ENCODE measurements at places on chromosomes 7 and 10.

DNA sequence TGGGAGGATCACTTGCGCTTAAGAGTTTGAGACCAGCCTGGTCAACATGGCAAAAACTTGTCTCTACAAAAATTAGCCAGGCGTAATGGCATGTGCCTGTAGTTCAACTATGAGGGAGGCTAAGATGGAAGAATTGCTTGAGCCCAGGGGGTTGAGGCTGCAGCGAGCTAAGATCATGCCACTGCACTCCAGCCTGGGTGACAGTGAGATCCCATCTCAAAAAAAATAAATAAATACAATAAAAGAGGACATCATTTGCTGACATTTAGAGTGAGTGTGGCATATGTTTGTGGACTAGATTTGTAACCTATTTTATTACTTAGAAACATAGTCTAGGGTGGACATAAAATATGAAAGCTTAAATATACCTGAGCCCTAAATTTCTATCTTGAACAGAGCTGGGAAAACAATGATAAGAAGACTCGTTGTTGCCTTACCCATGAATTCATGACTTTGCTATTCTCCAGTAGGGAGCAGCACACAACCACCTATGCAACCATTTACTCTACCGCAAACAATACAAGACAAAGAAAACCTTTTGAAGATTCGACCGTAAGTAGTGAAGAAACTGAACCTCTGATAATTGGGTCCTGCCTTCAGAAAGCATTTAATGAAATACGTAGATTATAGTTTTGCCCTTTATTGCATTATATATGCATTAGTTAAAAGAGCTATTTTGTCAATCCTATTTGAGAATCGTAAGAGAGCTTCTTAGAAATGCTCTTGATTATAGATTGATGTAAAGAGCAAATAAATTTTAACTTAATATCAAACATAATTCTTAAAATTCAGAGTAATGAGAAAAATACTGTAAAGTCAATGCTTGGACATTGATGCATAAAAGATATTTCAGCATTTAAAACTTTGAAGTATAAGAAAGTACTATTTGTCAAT, 83.5 kb downstream of the GNAT3 start:
- DNase-seq, result no peak

DNA sequence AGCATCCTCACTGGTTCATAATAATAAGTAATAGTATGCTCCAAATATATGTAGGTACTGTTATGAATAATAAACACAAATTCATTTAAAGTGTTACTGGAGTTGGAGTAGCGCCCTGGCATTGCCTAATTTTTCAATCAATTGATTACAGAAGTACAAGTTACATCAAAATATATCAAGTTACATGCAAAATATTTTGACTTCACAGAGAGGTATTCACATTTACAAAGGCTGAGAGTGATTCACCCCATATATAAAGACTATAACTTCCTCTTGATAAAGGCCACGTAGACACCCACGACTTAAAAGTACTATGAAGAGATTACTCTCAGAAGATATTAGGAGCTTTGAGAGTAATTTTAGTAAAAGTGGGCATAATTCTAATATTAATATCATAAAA, 13.6 kb upstream of the COL17A1 start:
- no peak for DNase-seq

DNA sequence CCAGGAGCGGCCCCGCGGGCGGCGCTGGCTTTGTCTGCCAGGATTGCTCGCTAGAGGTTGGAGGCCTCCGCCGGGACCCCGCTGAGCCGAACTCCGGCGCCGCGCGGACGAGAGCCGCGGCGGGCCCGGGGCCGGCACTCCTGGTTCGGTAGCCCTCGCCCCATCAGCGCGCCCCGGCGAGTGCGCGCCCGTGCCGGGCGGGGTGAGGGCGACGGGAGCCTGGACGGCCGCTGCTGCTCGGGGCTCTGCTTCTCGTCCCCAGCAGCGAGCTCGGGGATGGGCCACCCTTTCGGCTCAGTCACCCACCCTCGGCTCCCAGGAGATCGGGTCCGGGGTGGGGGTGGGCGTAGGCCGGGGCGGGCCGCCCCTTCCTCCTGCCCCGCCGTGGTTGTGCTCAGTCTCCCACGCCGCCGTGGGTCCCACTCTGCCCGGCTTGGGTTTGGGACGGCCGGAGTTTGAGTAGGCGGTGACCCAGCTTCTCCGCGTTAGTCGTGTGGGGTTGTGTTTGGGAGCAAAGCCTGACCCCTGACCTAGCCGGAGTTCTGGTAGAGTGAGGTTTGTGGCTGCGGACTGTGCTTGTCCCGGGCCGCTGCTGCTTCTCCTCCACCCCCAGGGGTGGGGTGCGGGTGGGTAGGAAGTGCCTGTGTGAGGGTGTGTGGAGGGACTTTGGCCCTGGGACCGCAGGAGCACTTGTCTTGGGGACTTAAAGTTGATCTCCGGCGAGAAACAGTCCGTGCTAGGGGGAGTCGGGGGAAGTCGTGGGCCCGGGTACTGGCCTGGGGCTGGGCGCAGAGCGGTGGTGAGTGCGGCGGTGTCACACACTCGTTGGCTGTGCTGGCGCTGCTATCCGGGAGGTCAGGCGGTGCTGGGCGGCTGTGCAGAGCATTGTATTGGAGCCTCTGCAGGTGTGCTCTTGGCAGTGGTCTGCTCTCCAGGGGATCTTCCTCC, 677 bp downstream of the TSPAN14 start:
- no peak for DNase-seq

- DNase-seq, result no peak
These were observed 649 bp downstream of the DNA2 start for GRCh38 chr10:68471063-68471585.

GRCh38 chr10:123807444-123808035, 84.1 kb downstream of the CPXM2 start:
- no peak for DNase-seq

DNA sequence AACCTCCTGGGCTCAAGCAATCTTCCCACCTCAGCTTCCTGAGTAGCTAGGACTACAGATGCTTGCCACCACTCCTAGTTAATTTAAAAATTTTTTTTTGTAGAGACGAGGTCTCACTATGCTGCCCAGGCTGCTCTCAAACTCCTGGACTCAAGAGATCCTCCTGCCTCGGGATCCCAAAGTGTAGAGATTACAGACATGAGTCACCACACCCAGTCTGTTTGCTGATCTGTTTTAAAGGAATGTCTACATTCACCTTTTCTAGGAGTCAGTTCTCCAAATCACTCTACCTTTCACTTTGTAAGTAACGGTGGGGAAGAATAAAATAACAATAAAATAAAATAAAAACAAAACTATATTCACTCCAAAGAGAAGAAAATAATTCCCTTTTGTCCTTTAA, 86.6 kb upstream of the AGBL3 start:
- DNase-seq, result no peak

DNA sequence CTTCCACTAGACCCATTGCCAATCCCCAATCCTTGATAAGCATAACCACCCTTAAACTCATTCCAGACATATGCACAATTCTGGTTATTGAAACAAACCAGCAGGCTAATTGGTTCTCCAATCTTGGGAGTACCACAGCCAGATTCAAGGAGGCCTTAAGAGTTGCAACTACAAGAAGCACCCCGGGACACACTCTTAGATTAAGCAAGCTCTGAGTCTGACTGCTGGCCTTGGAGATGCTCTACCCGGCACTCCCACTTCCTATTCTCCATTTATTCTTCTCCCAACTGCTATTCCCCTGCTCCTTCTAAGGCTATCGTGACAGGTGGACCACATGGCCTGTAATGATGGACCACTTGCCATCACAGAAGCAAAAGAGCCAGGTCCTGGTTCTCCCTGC, 40.3 kb downstream of the CYTH3 start:
- DNase-seq, result no peak

- DNase-seq, result no peak
These were observed 16.1 kb upstream of the AKR1C1 start for GRCh38 chr10:4947039-4947634.

GRCh38 chr7:131619336-131620305, 63.2 kb upstream of the PODXL start:
- no peak for DNase-seq

DNA sequence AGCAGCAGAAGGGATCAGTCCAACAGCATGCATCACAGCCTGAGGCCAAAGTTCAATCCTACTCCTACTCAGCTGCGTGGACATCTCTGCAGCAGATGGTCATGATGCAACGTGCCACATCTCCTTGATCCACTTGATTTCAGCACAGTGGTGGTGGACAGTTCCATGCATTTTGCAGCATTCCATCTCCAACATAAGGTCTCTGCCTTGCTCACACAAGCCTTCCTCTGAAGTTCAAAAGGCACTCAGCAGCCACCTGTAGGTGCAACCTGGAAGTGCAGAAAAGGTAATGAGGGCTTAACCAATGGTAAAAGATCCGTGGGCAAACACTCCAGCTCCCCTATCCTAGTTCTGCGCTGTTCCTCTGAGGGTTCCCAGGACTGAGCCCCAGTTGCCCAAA, 57.5 kb upstream of the CHCHD3 start:
- DNase-seq, result no peak

GRCh38 chr10:62978482-62978881, 154.6 kb upstream of the NRBF2 start:
- no peak for DNase-seq

DNA sequence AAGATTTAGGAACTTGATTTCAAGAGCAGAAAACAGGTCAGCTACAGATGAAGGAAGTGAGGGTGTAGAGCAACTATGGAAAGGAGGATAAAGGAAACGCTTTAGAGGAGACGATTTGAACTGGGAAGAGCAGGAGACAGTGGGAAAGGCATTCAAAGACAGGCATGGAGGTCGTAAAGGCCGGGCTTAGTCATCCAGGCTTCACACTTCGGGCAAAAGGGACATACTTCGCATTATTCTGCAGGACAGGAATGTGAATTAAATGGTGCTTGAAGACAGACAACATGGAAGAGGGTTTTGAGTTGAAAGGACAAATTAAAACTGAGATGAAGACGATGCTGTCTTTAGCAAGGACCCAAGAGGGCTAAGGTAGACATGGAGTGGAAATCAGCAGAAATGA, 8.1 kb downstream of the FAM171A1 start:
- no peak for DNase-seq

Measured in stimulated activated CD4-positive, alpha-beta T cell treated with anti-CD3 and anti-CD28 coated beads, Interleukin-2, amount 100 ng/mL, for 4 hours (primary cell).